ENCODE measurements at places on chromosomes 2 and 18.

GRCh38 chr2:41791523-41791922, 256.3 kb upstream of the PKDCC start:
- H3K4me1 ChIP-seq, result no peaks in the 10 kb centered on the region
- no peak for DNase-seq
- 0 out of 2 replicates have a peak, but pooled peaks cover 4% of the 10 kb centered on the region for H3K27me3 ChIP-seq
- no peak overlapping the region for H3K27ac ChIP-seq
- no peak overlapping the region for H3K4me3 ChIP-seq

GRCh38 chr2:106270471-106270891, 76.4 kb upstream of the UXS1 start:
- H3K36me3 ChIP-seq, result no peaks in the 10 kb centered on the region
- no peak overlapping the region for H3K27ac ChIP-seq
- DNase-seq, result no peak
- no peaks in the 10 kb centered on the region for H3K4me1 ChIP-seq
- peak overlapping the region; percentile 47 for H3K4me3 ChIP-seq

- H3K36me3 ChIP-seq, result no peaks in the 10 kb centered on the region
- no peak overlapping the region for H3K27ac ChIP-seq
- no peaks in the 10 kb centered on the region for H3K4me1 ChIP-seq
- no peaks in the 10 kb centered on the region for H3K27me3 ChIP-seq
- DNase-seq, result no peak
- H3K4me3 ChIP-seq, result no peak overlapping the region
Observed at GRCh38 chr2:69977186-69977585, 15.8 kb upstream of the ASPRV1 start.

- H3K36me3 ChIP-seq, result no peaks in the 10 kb centered on the region
- no peak overlapping the region for H3K27ac ChIP-seq
- no peaks in the 10 kb centered on the region for H3K27me3 ChIP-seq
- H3K4me1 ChIP-seq, result no peaks in the 10 kb centered on the region
- H3K4me3 ChIP-seq, result no peak overlapping the region
Observed at GRCh38 chr2:132279930-132280615, 118.3 kb upstream of the ANKRD30BL start.

DNA sequence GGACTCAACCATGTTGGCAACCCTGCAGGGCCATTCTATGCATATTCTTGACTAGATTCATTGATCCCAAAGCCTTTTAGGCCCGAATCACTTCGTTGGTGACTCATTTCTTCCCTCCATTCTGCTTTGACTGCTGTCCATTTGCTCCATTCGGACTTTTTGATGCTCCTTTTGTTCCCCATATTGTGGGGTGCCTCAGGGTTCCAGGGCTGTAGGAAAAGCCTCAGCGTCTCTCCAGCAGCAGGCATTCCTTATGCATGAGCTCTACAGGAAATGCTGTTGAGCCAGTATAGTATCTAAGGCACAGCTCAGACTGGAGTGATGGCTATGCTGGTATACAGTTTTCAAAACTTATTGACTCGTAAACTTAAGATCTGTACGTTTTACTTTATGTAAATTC, 292.6 kb downstream of the PRKCE start:
- no peak overlapping the region for H3K4me3 ChIP-seq
- H3K4me1 ChIP-seq, result peaks cover 62% of the 10 kb centered on the region
- H3K27me3 ChIP-seq, result no peaks in the 10 kb centered on the region
- H3K27ac ChIP-seq, result peak overlapping the region; percentile 73
- peak; percentile 80 for DNase-seq

DNA sequence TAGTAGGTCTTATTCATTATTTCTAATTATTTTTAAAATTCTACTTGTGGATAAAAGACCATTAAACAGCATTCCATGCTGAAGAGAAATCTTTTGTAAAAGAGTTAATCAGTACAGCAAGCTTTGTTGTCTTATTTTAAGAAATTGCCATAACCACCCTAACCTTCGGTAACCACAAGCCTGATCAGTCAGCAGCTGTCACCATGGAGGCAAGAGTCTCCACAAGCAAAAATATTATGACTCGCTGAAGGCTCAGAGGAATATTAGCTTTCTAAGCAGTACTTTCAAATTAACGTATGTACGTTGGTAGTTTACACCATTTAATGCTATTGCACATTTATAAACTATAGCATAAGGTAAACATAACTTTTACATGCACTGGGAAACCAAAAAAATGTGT, 650.5 kb upstream of the LINC00305 start:
- no peak overlapping the region for H3K27ac ChIP-seq
- H3K36me3 ChIP-seq, result no peaks in the 10 kb centered on the region
- no peak overlapping the region for H3K4me3 ChIP-seq
- no peaks in the 10 kb centered on the region for H3K27me3 ChIP-seq

- no peaks in the 10 kb centered on the region for H3K4me1 ChIP-seq
- no peak overlapping the region for H3K27ac ChIP-seq
- DNase-seq, result no peak
Observed at GRCh38 chr2:218956039-218956438, 3.4 kb upstream of the CDK5R2 start.

DNA sequence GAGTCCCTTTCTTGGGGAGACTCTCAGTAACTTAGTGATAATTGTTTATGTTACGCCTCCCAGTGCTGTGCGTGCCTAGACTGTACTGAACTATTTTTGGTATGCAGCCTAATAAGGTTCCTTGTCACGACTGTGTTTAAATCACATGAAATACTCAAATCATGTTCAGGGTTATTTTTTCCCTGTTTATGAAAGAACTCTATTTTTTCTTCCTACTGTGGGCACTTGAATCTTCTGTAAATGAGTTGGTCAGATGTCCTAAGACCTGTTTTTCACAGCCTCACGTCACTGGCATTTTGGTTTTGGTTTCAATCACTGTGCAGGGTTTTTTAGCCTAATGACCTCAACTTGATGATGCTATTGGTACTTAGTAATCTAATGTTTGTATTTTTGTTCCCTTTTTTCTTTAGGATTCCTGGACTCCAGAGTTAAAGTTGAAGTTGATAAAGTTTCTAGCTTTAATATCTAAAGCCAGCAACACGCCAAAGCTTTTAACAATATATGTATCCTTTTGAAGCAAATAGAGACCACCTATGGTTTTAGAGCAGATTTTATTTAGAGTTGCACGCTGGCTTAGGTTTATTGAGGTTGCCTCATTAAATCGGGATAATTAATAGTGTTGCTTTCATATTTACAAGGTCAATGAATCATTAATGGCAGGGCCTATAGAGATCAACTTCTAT, 24.0 kb downstream of the ARMC9 start:
- H3K4me3 ChIP-seq, result no peak overlapping the region
- H3K36me3 ChIP-seq, result peaks cover 9% of the 10 kb centered on the region
- no peaks in the 10 kb centered on the region for H3K27me3 ChIP-seq
- DNase-seq, result no peak

- H3K27me3 ChIP-seq, result no peaks in the 10 kb centered on the region
- no peak overlapping the region for H3K4me3 ChIP-seq
- H3K36me3 ChIP-seq, result peaks cover 17% of the 10 kb centered on the region
- no peak overlapping the region for H3K27ac ChIP-seq
- DNase-seq, result no peak
Observed at GRCh38 chr2:54977149-54977548, 73.1 kb downstream of the RTN4 start.

DNA sequence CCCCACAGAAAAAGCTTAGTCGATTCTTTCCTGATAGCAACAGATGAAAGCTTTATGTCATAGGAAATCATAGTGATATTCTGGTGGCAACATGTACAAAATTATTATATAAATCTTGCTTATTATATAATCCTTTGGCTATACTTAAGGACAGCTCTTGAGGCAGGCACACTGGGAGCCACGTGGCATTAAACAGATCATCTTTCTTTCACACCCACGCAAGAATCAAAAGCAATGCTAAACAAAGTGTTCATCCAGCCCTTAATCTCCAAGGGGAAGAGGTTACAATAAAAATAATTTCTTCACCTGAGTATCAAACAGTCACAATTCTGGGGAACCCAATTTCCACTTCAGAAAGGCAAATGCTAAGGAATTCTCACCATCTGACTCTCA, 57.8 kb downstream of the CYB5A start:
- no peak for DNase-seq
- no peak overlapping the region for H3K4me3 ChIP-seq
- H3K27me3 ChIP-seq, result no peaks in the 10 kb centered on the region
- no peaks in the 10 kb centered on the region for H3K36me3 ChIP-seq
- no peak overlapping the region for H3K27ac ChIP-seq
- H3K4me1 ChIP-seq, result no peaks in the 10 kb centered on the region

- peaks cover 10% of the 10 kb centered on the region for H3K4me1 ChIP-seq
- DNase-seq, result no peak
- H3K27ac ChIP-seq, result no peak overlapping the region
- no peaks in the 10 kb centered on the region for H3K36me3 ChIP-seq
- H3K27me3 ChIP-seq, result no peaks in the 10 kb centered on the region
- no peak overlapping the region for H3K4me3 ChIP-seq
Observed at GRCh38 chr2:46411245-46411641, 68.1 kb upstream of the TMEM247 start.

- no peaks in the 10 kb centered on the region for H3K4me1 ChIP-seq
- H3K27me3 ChIP-seq, result no peaks in the 10 kb centered on the region
- H3K4me3 ChIP-seq, result no peak overlapping the region
- no peak overlapping the region for H3K27ac ChIP-seq
- peaks cover 46% of the 10 kb centered on the region for H3K36me3 ChIP-seq
Observed at GRCh38 chr2:117943013-117943672, 70.7 kb downstream of the CCDC93 start.

GRCh38 chr2:203678971-203679370, 27.5 kb upstream of the CD28 start:
- no peak overlapping the region for H3K27ac ChIP-seq
- H3K27me3 ChIP-seq, result no peaks in the 10 kb centered on the region
- H3K4me1 ChIP-seq, result no peaks in the 10 kb centered on the region

- H3K4me1 ChIP-seq, result peaks cover 47% of the 10 kb centered on the region
- no peaks in the 10 kb centered on the region for H3K36me3 ChIP-seq
- no peak overlapping the region for H3K4me3 ChIP-seq
- no peak overlapping the region for H3K27ac ChIP-seq
- no peaks in the 10 kb centered on the region for H3K27me3 ChIP-seq
Observed at GRCh38 chr2:74862020-74862964, 28.4 kb downstream of the HK2 start.

DNA sequence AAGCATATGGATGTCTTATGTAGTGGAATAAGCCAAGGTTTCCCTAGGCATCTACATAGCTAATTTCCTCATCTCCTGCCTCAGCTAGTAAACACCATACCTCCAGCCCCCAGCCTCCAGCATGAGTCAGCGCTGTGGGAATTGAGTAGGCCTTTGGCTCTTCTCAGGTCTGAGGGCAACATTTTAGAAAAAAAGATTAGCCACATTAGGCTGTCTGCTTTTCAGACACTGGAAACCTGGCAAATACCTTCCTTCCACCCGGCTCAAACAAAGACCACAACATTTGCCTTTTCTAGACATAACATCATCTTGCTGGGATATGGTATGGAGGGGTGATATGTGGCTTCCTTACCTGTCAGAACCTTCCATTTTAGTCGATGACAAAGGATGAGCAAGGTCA, 6.1 kb upstream of the CCDC195 start:
- H3K27ac ChIP-seq, result no peak overlapping the region
- no peaks in the 10 kb centered on the region for H3K4me1 ChIP-seq
- no peaks in the 10 kb centered on the region for H3K27me3 ChIP-seq
- DNase-seq, result no peak

DNA sequence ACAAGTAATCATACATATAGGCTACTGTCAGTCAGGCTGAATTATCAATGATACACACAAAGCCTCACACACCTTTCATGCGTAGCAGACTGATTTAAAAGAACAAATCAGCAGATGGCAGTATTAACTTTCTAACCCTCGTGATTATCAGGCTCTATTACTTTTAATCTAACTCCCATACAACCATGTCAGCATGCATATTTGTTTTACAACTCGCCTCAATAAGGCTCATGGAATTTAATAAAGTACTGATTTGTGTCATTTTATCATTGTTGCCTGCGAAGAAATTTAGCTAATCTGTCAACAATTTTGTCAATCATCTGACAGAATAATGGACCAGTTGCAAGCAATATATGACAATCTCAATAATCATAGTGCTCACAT, 82.8 kb downstream of the SLC25A12 start:
- H3K36me3 ChIP-seq, result 0 out of 2 replicates have a peak, but pooled peaks cover 5% of the 10 kb centered on the region
- H3K4me3 ChIP-seq, result no peak overlapping the region
- H3K4me1 ChIP-seq, result peaks cover 19% of the 10 kb centered on the region
- no peaks in the 10 kb centered on the region for H3K27me3 ChIP-seq
- no peak overlapping the region for H3K27ac ChIP-seq
- DNase-seq, result peak; percentile 8

DNA sequence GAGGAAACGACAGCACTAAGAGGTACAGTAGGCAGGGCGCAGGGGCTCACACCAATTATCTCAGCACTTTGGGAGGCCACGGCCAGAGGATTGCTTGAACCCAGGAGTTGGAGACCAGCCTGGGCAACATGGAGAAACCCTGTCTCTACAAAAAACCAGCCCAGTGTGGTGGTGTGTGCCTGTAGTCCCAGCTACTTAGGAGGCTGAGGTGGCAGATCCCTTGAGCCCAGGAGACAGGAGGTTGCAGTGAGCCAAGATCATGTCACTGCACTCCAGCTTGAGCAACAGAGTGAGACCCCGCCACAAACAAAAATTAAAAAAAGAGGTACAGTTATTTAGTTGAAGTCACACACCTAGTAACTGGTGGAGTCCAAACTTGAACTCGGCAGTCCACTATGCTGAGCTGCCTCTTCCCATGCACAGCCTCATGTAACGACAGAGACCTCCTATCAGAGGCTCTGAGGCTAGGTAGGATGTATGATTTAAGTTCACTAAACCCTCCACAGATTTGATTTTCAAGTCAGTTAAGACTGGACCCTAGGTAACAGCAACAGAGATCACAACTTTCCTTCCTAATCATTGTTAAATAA, 8.7 kb downstream of the STK17B start:
- H3K36me3 ChIP-seq, result peaks cover 4% of the 10 kb centered on the region
- H3K4me3 ChIP-seq, result no peak overlapping the region
- H3K4me1 ChIP-seq, result peaks cover 25% of the 10 kb centered on the region
- no peak for DNase-seq

DNA sequence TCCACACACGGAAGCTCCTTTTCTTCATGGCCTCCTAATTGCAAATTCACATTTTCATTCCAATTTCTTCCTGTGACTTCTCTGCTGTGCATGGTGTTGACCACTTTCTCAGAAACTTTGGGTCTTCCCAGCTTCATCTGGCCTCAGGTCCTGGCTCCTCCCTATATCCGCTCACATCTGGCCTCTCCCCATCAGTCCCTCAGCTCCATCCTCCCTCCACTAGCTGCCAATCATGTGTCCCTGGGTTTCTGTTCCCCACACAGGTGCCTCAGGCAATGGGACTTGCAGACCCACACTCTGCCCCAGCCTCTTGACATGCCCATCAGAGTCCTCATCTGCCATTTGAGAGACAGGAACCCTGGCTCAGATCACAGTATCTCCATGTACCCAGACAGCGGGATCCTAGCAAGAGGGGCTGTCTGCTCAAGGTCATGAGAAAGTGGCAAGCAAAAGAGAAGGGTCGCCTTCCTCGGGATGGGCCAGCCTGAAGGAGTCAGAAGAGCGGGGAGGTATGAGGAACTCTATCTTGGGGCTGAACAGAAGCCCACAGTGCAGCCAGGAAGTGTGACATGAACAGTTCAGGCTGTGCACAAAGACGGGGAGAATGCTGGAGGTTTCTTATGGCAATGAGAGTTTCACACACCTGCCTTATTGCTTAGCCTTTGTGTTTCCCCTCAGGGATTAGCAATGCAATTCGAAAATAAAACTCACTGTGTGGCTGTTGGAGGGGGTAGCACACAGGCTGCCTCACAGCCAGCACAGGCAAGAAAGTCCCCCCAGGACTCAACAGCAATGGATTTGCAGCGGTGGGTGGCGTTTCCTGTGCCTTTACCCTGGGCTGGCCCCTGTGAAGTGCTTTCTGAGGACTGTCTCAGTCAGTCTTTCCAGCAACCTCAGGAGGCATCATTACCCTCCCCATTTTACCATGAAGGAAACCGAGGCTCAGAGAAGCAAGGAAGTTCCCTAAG, 69.5 kb downstream of the COPS8 start:
- H3K27ac ChIP-seq, result no peak overlapping the region
- DNase-seq, result no peak
- H3K4me1 ChIP-seq, result no peaks in the 10 kb centered on the region
